ENCODE measurements at places on chromosomes 3 and 15. TPM values are rescaled to one million over a fixed set of nuclear protein-coding genes. Genes with fewer than 3 reads are reported as not detected.

DNA sequence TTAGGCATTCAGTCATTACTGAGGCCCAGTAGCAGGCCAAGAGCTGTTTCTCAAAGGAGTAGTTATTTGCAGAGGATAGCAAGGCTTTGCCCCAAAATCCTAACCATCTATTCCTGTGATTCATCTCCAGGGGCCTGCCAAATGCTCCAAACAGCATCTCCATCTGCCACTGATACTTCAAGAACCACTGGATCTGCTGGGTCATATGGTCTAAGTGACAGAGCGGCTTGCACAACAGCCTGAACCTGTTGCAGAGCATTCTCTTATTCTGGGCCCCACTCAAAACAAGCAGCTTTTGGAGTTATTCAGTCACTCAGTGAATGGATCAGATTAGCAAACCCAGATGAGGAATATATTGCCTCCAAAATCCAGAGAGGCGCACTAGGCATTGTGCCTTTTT lies 68.8 kb upstream of the ALDH1A3 start:
- no peak for DNase-seq

DNA sequence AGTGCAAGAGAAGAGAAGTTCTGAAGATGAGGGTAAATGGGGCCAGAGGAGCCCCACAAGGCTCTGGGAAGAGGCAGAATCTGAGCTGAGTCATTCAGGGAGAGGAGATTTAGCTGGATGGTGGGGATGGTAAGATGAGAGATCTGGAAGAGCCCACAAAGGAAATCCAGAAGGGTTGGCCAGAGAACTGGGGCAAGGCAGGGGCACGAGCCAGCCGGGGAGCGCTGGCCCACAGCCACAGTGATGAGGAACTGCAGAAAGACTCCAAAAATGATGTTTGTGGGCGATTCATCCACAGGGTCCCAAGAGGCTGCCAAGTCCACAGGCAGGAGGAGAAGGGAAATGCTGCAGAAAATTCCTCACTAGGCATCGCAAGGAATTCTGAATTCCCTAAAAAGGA lies 75.9 kb upstream of the ATP2B2 start:
- DNase-seq, result no peak

DNA sequence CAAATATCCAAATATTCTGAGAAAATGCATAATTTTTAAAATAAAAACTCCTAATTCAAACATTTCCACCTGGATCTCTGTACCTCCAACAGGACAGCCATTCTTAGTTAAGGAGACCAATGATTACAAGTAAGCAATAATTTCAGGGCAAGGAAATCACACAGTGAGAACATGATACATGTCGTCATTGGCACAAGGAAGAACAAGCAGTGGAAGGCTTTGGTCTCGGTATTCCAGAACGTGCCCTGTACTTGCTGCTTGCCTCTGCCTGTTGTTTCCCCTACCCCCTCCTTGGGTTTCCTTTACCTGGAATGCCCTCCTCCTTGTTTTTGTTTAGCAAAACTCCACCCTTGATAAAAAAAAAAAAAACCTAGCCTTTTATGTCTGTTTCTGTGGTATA lies 72.8 kb downstream of the PPM1L start:
- DNase-seq, result no peak

The STRA6 gene
- not detected for total RNA-seq

The TF gene
- 0.15 TPM for total RNA-seq

The ZSCAN29 gene
- 30.1 TPM for total RNA-seq
